ENCODE measurements at places on chromosomes 2 and 18. TPM values are rescaled to one million over a fixed set of nuclear protein-coding genes. Genes with fewer than 3 reads are reported as not detected.

- no peaks in the 10 kb centered on the region for H3K36me3 ChIP-seq
- H3K4me3 ChIP-seq: no peak overlapping the region
- H3K4me1 ChIP-seq: no peaks in the 10 kb centered on the region
- H3K27ac ChIP-seq: no peak overlapping the region
Measured at GRCh38 chr2:142179686-142180085, 48.9 kb upstream of the LRP1B start.

GRCh38 chr2:620004-620403 lies 57.2 kb downstream of the TMEM18 start:
- no peak overlapping the region for H3K4me3 ChIP-seq
- H3K27me3 ChIP-seq: peaks cover 6% of the 10 kb centered on the region
- H3K27ac ChIP-seq: no peak overlapping the region
- H3K4me1 ChIP-seq: no peaks in the 10 kb centered on the region
- H3K36me3 ChIP-seq: no peaks in the 10 kb centered on the region

DNA sequence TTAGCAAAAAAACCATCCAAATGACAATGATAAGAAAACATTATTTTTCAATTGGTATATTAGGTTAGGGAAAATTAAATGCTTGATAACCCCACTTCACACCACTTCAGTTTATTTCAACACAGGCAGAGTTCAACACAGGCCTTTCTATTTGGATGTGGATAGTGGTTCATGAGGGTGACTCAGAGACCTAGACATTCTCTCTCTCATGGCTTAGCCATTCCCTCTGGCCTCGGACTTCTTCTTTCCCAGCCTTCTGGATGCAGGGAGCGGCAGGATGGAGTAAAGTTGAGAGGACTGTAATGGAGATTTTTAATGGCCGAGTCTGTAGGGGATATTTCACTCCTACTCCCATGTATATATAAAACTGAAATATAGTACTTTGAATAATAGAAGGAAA lies 109.7 kb downstream of the CTNNA2 start:
- H3K4me1 ChIP-seq: no peaks in the 10 kb centered on the region
- H3K4me3 ChIP-seq: no peak overlapping the region
- no peaks in the 10 kb centered on the region for H3K27me3 ChIP-seq
- H3K27ac ChIP-seq: no peak overlapping the region

DNA sequence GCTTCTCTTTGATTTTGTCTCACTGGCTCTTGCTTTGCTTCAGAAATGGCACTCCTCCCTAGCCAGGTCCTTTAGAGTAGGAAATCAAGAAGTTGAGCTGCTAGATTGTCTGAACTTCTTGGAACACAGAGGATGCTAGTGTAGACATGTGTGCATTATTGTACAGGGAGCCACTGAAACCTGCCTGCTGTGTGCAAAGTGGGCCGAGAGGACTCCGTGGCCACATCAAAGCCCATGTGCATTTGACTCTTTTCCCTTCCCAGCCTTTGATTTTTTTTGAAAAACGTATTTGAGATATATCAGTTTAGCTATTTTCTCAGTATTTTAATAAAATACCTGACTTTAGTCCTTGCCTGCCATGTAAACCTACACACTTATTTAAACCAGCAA lies 83.1 kb downstream of the TMEM247 start:
- no peak overlapping the region for H3K4me3 ChIP-seq
- H3K36me3 ChIP-seq: peaks cover 17% of the 10 kb centered on the region
- DNase-seq: no peak
- peaks cover 37% of the 10 kb centered on the region for H3K4me1 ChIP-seq
- H3K27ac ChIP-seq: no peak overlapping the region
- H3K27me3 ChIP-seq: no peaks in the 10 kb centered on the region

The HOXD12 gene
- not detected for total RNA-seq

Measured in activated CD8-positive, alpha-beta T cell treated with anti-CD3 and anti-CD28 coated beads, Interleukin-2, amount 10 ng/mL, durations not matched to agents 7 days and 5 days (primary cell).